Stimulated activated CD4-positive, alpha-beta T cell treated with anti-CD3 and anti-CD28 coated beads, Interleukin-1b, Interleukin-23, amount 100 ng/mL, for 1 hour (primary cell): ENCODE measurements at places on chromosomes 2 and 18.

DNA sequence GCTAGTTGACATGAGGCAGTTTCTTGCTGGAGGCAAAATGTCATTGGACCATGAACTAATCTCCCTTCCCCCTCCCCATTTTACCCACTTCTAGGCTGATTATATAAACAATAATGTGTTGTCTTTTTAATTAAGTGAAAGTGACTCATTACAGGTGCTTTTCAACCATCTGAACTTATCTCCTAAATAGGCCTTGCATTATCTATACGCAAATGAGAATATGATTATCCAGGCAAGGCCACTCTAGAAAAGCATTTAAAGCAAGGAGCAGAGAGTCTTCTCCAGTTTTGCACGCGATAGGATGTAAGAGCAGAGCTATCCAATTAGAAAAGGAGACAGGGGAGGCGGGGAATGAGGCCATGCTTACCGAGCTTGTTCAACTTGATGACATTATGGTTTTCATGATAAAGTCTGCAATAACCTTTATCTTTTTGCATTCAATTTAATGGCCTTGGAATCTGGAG lies 286.1 kb upstream of the SIX3 start:
- DNase-seq: no peak

GRCh38 chr2:108916796-108917421 lies 72.1 kb downstream of the EDAR start:
- DNase-seq: no peak

- no peak for DNase-seq
These were observed 371.6 kb upstream of the LRP1B start for GRCh38 chr2:142502402-142502801.

DNA sequence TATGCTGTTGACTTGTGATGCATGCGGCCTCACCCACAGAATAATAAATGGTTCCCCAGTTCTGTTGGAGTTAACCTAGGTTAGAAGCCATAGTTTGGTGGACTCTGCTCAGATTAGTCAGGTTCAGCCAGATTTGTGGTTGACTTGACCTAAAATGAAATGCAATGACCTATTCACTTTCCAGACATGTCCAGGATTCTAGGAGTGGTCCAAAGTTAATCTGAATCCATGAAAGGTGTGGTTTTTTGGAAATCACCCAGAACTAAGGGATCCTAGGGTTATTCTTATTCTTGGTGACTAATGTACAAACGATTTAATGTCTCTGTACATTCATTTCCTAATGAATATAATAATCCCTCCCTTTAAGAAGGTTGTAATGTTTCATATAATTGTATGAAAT lies 88.9 kb upstream of the RBBP8 start:
- no peak for DNase-seq

GRCh38 chr2:217731805-217732204 lies 271.0 kb downstream of the TNS1 start:
- no peak for DNase-seq

DNA sequence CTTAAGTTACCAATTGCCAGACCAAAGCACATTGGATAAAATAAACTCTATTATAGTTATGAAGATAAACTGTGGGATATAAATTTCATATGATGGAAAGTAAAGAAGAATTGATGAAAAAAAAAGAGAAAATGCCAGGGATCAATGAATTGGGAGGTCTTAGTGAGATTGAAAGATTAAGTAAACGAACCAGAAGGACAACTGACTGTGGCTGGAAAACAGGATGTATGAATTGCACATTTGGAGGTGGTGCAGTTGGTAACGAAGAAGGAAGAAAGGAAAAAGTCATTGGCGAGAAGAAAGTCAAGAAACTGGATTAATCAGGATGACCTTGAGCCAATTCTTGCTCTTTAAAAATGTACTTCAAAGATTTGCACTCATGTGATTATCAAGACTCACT lies 166.7 kb downstream of the NCK2 start:
- DNase-seq: no peak

DNA sequence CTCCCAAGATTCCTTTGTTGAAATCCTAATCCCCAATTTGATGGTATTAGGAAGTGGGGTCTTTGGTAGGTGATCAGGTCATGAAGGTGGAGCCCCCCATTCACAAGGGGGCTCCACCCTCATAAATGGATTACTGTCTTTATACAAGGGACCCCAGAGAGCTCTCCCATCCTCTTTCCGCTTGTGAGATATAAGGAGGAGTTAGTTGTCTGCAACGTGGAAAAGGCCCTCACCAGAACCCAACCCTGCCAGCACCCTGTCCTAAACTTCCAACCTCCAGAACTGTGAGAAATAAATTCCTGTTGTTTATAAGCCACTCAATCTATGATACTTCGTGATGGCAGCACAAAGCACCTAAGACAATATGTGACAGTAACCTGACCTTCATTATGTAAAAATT lies 684.1 kb upstream of the HS6ST1 start:
- DNase-seq: no peak

GRCh38 chr2:242020196-242021004 lies 150.9 kb downstream of the RTP5 start:
- DNase-seq: no peak

DNA sequence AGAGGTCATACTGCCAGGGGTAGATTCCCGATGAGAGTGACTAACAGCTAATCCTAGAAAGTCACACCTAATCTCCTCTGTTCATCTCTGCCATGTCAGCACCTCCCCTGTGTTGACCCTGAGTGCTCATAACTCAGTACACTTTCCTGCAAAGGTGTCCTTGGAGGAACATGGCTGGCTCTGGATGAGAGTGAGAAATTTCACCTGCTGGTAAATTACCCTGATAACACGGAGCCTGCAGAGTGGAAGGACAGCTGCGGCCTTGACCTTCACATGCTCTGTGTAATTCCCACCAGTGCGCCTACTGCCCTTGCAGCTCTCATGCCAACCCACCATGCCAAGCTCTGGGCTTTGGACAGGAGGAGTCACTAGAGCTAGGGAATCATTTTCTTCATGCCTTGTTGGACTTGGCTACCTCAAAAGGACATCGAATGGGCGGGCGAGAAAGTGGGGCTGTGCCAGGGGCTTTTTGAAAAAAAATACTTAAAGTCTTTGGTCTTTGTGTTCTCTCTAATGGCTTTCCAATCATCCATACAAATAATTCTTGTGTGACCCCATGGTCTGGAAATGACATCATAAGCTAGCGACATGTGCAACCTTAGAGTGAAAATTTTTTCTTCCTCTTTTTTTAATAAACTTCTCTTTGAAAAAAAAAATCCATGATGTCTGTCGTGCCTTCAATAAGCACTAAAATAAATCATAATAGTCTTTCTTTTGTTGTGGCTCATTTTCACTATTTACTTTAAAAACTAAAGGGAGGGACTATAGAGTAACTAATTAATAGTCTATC lies 319.9 kb downstream of the MYCN start:
- DNase-seq: no peak

- no peak for DNase-seq
These were observed 57.7 kb downstream of the CIB4 start for GRCh38 chr2:26583381-26583911.

GRCh38 chr2:111017034-111017622 lies 103.6 kb upstream of the BCL2L11 start:
- DNase-seq: no peak

DNA sequence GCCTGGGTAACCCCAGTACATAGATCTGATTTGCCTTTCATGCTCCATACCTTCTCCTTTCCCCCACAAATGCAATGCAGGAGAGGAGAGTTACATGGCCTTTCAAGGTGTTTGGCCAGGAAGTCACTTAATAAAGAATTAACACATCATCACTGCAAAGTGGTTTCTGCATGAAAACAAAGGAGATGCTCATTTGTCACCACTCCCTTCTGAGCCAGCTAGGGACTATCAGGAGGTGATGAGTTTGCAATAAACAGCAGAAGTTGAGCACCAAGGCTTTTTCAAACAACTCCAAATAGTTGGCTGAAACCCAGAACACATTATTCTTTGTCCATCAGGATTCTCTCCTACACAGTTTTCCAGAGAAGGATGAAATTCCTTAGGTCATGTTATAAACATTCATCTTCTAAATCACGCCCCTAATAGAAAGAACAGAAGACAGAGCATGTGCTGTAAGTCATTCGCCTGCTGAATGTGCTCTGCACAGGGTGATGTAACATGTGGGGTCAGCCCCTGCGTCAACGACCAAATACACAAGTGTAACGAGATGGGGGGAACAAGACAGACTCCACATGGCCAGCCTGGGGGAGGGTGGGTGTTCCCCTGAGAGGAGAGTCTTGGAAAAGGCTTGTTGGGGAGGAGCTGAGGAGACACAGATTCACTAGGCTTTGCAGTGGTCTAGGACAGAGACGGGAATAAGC lies 87.3 kb upstream of the RMDN2 start:
- no peak for DNase-seq

DNA sequence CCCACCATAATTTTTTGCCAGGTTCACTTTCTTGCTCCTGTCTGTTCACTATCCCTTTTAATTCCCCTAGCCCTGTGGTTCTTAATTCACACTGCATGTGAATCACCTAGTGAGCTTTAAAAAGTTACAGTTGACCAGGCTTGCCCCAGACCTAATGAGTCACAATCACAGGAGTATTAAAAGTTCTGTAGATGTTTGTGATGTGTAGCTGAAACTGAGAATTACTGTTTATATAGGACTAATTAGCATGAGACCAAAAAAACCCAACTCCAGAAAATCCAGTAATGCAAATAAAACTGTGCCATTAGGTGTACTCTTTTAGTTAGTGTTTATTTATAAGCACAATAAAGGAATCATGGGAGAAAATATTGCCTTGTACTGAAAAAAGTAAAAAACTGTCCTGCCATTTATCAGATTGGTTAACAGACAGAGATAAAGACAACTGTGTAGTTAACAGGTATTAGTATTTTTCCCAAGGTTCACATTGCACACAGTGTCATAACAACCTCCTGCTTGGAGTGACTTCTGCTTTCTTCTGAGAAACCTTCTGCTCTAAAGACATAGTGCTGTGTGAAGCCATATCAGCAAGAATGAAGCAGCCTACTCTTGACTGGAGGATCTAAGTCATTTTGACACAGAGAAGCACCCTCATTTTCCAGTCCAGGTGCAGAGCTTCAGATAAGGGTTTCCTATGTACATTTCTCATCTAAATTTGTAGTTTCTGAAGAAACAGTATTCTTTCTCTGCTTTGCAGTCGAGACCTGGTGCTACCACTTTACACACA lies 39.0 kb downstream of the VAPA start:
- DNase-seq: no peak

- no peak for DNase-seq
These were observed 13.9 kb downstream of the CROCC2 start for GRCh38 chr2:240919786-240920782.

- no peak for DNase-seq
These were observed 98.0 kb upstream of the TTN start for GRCh38 chr2:178905261-178905660.

DNA sequence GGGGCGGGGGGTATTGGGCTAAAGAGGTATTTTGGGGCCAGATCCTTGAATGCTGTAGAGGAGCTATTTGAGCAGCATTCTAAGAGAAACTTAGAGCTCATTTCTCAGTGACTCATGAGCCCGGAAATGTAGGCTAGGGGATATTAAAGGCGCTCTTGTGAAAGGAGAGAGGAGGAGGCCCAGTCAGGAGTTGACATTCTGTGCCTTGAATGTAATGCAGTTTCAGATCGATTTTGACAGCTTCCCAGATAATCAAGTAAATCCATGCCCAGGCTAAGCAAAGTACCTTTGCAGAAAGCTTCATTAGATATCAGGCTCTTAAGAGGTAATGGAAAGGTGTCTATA lies 1.5 kb downstream of the CAB39 start:
- DNase-seq: no peak

DNA sequence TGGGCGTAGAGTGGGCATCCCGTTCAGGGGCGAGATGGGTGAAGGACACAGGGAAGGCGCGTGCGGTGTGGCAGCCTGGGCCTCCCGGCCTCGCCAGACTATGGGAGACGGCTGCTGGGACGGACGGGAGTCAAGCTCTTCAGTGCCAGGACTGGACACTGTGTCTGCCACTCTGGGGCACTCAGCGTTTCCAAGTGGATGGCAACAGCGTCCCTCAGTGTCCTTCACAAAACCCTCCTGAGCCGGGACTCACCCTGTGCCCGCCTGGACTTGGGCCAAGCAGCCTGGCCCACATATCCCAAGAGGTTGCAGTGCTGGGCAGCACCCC lies 16.3 kb upstream of the BOK start:
- no peak for DNase-seq

- no peak for DNase-seq
These were observed 98.3 kb downstream of the OSBPL6 start for GRCh38 chr2:178292586-178292985.

- DNase-seq: no peak
These were observed 25.4 kb upstream of the GLI2 start for GRCh38 chr2:120710256-120710655.

DNA sequence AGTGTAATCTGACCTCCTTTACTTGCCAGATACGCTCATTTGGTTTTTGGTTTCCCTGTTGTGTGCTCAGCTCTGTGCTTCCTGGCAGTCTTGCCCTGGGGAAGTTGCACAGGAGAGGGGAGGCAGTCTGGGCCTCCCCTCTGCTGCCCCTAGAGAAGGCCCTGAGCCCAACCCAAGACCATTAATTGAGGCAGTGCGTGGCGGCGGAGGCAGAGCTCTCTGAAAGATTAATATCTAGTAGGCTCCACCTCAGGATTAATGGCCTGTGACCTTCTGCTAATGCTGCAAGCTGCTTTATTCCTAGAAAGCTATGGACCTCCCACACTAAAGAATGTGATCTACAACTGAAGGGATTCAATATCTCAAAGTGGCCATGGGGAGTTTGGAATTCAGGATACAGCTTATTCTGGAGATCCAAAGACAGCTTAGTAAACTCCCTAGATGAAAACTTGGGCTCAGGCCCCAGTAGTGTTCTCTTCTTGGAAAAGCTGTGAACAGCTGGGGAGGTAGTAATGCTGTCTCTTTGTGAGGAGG lies 41.4 kb upstream of the MAPRE2 start:
- DNase-seq: no peak

DNA sequence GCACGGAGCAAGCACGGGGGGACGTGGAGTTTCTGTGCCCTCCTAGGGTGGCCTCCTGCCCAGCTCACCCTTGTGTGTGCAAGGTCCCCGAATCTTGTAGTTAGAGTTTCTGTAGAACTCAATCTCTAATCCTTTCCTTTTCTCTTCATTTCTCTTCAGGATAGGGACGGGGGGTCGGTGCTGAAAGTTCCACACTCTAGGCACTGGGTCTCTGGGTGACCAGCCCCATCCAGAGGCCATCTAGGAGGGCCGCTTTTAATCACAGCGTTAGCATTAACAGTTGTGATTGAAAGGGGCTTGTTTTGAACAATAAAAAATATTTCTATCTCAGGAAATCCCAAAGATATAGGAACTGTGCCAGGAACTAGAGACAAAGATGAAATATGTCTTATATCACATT lies 10.5 kb downstream of the SOCS6 start:
- DNase-seq: no peak
